Left ventricle myocardium superior (tissue), 1 donor: ENCODE measurements at places on chromosomes 4 and X. TPM values are rescaled to one million over a fixed set of nuclear protein-coding genes. Genes with fewer than 3 reads are reported as not detected.

Gene TRAM1L1
- 0.45 TPM for total RNA-seq

Gene BMX
- 1.5 TPM for total RNA-seq

Gene PRRG1
- 18.4 TPM for total RNA-seq

Gene TCEANC
- total RNA-seq, result 5.9 TPM

Gene APEX2
- total RNA-seq, result 7.7 TPM

Gene SPACA5
- not detected for total RNA-seq

GRCh38 chr4:7610022-7610670 is 175.4 kb upstream of the PSAPL1 start:
- DNase-seq, result no peak

- DNase-seq, result no peak
These were observed 66.3 kb downstream of the WWC2 start for GRCh38 chr4:183165376-183165775.

DNA sequence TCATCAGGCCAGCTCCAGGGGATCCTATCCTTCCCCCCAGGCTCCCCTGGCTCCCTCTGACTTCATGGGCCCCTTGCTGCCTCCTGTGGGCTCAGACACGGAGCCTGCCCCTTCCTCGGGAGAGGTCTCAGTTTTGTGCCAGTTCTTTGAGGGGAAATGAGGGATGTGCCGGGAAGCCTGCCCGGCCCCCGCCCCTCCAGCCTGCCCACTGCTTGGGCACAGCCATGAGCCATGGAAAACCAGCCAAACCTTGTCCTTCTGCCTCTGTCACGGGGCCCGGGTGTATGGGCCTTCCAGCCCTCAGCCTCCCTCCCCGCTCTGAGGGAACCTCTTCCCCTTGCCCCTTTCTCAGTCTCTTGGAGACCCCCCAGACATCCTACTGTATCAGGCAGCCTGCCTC is 6.8 kb downstream of the BGN start:
- no peak for DNase-seq

DNA sequence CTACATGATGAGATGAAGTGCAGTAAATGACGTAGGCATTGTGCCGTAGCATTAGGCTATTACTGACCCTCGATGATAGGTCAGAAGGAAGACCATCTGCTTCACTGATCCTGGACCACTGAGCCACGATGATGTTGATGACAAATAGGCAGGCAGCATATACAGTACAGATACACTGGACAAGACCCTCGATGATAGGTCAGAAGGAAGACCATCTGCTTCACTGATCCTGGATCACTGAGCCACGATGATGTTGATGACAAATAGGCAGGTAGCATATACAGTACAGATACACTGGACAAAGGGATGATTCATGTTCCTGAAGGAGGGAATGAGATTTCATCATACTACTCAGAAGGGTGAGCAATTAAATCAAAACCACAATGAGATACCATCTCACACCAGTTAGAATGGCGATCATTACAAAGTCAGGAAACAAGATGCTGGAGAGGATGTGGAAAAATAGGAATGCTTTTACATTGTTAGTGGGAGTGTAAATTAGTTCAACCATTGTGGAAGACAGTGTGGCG is 50.9 kb downstream of the BEND4 start:
- no peak for DNase-seq

GRCh38 chr4:127469542-127469941 is 163.2 kb upstream of the INTU start:
- DNase-seq, result no peak

- no peak for DNase-seq
These were observed 3.1 kb upstream of the FGB start for GRCh38 chr4:154559494-154560418.

GRCh38 chr4:99845708-99846469 is 29.3 kb downstream of the DAPP1 start:
- DNase-seq, result no peak

GRCh38 chrX:1720836-1721235 is 106.0 kb downstream of the ASMT start:
- DNase-seq, result no peak

- DNase-seq, result no peak
These were observed 53.8 kb downstream of the RNF150 start for GRCh38 chr4:141079393-141079930.

DNA sequence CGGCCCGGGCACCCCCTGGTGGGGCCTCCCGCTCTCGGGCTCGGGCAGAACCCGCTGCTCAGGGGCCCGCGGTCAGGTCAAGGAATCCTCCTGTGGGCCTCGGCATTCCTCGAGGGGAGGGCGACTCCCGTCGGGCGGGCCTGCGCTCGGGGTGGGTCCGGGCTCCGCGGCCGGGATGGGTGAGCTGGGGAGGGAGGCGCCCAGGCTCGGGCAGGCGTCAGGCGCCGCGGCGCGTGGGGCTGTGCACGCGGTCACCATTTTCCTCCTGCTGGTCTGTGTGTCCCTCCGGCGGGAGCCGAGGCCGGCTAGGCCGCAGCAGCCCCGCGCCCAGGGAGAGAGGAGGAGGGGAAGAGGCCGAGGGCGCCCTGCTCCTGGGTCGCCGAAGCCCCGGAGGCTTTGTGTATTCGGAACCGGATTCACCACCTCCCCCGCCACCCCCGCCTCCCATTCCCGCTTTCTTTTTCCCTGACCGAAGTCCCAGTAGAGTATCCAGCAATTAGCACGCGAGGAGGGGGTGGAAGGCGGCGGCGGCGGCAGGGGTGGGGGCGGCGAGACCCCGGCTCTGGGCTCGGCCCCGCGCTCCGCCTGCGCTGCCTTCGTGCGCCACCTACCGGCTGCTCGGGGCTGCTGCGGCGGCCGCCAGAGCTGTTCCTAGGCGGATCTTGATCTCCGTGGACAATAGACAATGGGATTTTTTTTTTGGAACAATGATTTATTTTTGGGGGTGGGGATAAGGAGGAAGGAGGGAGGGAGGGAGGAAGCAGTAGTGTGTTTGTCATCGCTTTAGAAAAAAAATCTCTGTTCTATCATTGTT is 99.0 kb upstream of the MAML3 start:
- DNase-seq, result peak; percentile 86

- DNase-seq, result no peak
These were observed 89.7 kb downstream of the PPEF1 start for GRCh38 chrX:18797141-18797540.

- DNase-seq, result peak; percentile 60
These were observed 430.7 kb downstream of the IDS start for GRCh38 chrX:149074398-149074797.

DNA sequence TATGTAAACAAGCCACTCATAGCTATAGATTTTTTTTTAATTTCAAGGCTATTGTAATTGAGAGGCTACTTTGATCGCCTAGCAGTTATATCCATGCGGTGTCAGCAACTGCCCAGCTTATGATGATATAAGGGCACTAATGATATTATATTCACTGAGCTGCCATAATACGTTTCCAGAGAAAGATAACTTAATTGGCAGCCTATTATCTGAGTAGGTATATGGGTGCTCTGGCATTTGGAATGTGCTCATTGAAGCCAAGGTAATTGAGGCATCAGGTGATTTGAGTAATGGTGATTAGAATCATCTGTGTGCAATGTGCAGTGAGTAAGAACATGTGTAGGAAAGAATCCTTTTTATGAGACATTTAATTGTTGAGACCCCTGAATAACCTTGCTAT is 490.0 kb downstream of the CENPC start:
- DNase-seq, result no peak

- DNase-seq, result no peak
These were observed 17.7 kb downstream of the IQSEC2 start for GRCh38 chrX:53263597-53264094.

- DNase-seq, result no peak
These were observed 11.3 kb upstream of the DHX15 start for GRCh38 chr4:24595659-24596058.

DNA sequence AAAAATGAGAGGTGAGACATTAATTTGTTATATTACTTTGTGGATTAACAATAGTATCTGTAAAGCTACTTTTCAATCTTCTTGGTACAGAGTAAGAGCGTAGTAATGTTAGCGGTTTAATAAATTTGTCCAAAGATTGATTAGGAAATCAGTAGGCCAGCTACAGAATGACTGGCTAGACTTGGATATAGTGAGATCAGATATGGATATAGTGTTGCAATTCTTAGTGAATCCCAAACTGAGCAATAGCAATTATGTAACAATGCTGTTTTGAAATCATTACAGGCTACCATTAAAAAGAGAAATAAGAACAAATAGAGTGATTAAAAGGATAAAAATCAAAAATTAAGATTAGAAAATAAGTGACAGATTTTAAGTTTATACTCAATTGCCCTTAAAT is 847 bp upstream of the UGT2A2 start:
- DNase-seq, result no peak

DNA sequence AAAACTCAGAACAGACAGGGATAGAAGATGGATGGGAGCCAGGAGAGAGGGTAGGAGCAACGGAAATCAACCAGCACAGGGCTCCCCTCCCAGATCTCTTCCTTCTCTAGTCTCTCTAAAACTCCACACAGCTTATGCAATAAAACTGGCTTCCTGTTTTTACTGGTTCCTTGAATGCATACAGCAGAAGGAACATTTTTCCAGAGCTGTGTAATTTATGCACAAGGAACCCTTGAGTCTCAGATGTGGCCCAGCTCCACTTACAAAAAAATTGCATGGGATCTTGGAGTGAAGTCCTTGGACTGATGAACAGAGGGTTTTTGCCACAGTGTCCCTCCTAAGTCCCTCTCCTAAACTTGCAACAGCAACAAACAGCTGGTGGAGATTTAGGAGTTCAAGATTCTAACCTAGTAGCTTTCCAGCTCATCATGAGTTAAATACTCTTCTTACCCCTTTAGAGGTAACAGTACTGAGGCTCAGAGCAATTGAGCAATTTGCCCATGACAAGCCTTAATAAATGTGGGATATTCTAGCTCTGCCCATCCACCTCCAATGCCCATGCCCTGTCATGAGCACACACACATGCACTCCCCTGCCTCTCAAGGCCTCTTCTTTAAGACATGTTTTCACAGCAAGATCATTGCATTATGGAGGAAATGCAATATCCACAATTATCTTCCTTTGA is 18.4 kb upstream of the CC2D2A start:
- DNase-seq, result no peak

DNA sequence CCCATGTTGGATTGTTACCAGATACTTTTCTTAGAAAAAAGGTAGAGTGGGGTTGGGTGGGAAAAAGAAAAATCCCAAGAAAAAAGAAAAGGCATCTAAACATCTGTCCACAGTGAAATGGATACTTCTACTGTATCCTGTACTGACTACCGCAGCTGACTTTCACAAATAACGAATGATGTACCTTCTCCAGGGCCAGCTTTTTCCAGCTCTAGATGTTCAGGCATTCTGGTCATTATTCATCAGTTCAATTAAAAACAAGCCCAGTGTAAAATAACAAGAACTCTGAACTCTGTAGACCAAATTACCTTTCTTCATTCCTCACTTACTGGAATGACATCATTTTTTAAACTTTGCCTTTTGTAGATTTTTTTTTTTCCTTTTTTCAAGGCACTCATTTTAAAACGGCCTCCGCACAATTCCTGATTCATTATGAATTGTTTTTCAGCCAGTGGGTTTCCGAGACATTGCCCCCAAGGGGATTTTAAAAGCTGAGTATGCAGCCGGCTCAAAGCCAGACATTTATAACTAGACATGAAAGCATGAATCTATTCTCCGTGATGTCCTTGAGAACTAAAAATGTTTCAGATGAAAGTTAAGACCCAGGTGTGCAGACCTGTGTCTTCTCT is 113.5 kb downstream of the PRKX start:
- no peak for DNase-seq

DNA sequence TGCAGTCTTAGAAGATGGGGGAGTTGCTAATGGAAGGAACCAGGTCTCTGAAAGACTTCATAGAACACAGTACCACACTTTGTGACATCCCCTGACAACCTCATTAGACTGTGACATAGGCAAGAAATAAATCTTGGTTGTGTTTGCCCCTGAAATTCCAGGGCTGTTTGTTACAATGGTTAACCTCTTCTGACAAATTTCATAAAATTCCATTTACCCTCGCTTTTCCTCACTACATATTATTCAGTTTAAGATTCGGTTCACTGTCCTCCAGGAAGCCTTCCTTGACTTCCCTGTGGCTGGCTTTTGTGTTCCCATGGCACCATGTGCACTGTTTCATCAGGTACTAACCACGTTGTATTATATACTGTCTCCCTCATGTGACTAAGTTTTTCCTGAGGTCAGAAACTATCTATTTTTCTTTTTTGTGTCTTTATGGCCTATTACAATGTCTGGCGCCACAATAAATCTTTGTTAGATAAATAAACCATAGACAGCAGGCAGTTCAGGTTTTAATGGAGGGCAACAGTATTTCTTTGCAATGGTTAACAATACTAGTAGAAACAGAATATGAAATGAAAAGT is 54.2 kb downstream of the ATXN3L start:
- no peak for DNase-seq

DNA sequence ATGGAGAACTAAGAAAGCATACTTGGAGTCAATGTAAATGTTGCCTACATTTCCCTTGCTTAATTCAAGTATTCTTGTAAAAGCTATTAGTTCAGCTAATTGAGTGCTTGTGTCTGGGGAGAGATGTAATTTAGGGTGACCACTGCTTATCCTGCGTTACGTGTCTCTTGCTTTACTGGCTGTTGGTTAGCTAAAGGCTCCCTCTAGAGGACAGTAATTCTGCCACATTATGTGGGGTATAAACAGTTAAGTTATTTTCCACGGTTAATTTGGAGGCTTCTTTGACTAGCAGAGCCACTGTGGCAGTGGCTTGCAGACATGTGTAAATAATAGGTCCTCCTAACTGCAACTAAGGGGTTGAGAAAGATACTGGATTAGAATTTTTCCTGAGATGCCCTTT is 25.3 kb upstream of the NAF1 start:
- DNase-seq, result no peak

DNA sequence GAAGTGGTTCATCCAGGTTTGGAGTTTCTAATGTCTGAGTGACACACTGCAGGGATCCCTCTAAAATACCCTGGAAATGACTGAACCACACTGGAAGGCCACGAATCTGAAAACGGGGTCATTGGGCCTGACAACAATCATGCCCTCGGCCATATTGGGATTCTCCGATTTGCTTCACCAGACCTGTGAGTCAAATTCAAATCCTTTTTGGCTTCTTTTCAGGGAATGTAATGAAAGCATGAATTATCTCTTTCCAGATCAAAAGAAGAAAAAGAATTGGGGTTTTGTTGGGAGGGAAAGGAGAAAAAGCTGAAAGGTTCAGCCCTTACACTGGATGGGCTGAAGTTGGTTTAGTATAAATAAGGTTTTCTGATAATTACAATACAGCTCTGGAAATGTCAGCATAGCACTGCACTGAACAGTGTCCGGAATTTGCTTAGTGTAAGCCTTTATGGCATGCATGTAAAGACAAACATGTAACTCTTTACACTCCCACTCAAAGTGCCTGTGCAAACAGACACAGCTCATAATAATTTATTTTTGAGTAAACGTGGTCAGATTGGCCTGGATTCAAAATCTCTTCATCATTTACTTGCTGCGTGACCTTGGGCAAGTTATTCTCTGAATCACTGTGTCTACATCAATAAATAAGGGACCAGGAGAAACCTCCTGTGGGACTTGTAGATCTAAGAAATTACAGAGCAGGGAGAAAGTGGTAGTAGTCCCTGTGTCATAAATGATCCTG is 21.4 kb downstream of the CT47C1 start:
- no peak for DNase-seq

DNA sequence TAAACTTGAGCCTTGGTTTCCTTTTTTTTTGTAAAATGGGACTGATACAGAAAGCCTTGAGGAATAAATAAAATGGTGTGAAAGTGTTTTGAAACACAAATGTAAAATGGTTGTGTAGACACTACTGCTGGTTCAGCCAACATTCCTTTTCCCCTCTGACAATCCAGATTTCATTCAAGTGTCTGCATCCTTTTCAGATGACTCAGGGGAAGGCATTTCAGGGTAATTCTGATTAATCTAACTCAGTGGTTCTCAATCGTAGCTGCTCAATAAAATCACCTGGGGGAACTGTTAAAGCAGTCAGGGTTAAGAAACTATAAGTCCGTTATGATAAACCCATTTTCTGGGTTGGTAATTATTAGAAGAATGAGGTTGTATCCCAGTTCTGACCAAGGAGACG is 4.6 kb downstream of the ARHGAP10 start:
- no peak for DNase-seq
